Neural progenitor cell (in vitro differentiated cells): ENCODE measurements at places on chromosomes 5 and 9. TPM values are rescaled to one million over a fixed set of nuclear protein-coding genes. Genes with fewer than 3 reads are reported as not detected.

GRCh38 chr9:20786807-20787206 lies 102.7 kb downstream of the FOCAD start:
- DNase-seq, result no peak
- no peak overlapping the region for H3K27ac ChIP-seq
- no peak overlapping the region for H3K4me3 ChIP-seq
- H3K36me3 ChIP-seq, result no peaks in the 10 kb centered on the region
- peaks cover 17% of the 10 kb centered on the region for H3K4me1 ChIP-seq
- H3K27me3 ChIP-seq, result no peaks in the 10 kb centered on the region

GRCh38 chr9:111483439-111483857 lies 735 bp downstream of the ECPAS start:
- no peak for DNase-seq
- no peaks in the 10 kb centered on the region for H3K27me3 ChIP-seq
- H3K36me3 ChIP-seq, result no peaks in the 10 kb centered on the region

DNA sequence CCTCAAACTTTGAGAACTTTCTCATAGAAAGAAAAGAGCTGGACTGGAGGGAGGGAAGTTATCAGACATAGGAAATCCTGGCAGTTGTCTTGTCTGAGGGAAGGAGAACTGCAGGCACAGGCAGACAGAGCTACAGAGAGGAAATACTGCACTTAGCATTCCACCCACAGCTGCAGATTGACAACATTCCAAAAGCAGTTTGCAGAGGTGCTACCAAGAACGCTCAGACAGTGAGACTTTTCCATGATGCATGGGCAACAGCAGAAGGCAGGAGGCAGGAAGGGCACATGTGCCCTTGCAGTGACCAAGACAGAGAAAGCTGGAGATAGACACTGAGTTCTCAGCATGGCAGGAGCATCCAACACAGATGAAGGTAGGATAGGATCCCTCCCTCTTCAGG lies 327.5 kb upstream of the ZNF462 start:
- no peaks in the 10 kb centered on the region for H3K27me3 ChIP-seq
- H3K4me3 ChIP-seq, result no peak overlapping the region

DNA sequence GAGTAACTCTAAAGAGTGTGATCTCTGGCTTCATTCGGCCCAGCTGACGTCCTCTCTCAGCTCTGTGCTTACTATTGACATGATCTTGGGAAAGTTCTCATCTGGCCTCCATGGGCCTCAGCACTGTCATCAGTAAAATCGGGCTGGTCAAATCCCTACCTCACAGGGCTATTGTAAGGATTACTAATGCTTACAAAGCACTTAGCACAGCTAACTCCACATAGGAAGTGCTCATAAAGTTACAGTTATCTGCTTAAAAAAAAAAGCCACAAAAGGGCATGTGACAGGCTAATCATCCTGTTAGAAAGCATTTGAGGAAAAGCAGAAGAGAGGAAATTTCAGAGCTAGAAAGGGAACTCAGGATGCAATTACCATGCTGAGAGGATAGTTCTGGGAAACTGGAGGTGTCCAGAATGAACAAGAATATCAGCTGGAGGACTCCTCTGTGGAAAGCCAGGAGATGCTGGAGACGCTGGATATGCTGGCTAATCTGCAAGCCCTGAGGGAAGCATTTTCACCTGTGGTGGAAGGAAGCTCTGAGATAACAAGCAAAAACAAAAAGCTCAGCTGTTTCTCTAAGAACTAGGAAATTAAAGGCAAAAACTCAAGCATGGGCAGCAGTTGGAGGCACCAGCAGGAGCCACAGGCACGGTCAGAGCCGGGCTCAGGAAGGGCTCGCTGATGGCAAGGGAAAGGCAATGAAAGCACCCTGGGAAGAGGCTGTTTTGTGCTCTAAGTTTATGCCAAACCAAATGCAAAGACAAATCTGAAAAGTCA lies 4.4 kb upstream of the BHMT start:
- H3K27me3 ChIP-seq, result peaks cover 27% of the 10 kb centered on the region
- no peak overlapping the region for H3K4me3 ChIP-seq
- no peaks in the 10 kb centered on the region for H3K36me3 ChIP-seq
- H3K27ac ChIP-seq, result no peak overlapping the region

Gene TERT
- 2.4 and 14.8 TPM in 2 replicates for total RNA-seq

Gene TMEM174
- not detected in 2 replicates for total RNA-seq
